Activated naive CD4-positive, alpha-beta T cell treated with anti-CD3 and anti-CD28 coated beads, Interleukin-2, amount 50 U/mL, for 72 hours (primary cell): ENCODE measurements at places on chromosomes 5 and 9. TPM values are rescaled to one million over a fixed set of nuclear protein-coding genes. Genes with fewer than 3 reads are reported as not detected.

- DNase-seq, result no peak
Measured at GRCh38 chr5:65142511-65143011, 339.2 kb downstream of the ADAMTS6 start.

- DNase-seq, result no peak
Measured at GRCh38 chr5:6307304-6307703, 71.0 kb downstream of the MED10 start.

DNA sequence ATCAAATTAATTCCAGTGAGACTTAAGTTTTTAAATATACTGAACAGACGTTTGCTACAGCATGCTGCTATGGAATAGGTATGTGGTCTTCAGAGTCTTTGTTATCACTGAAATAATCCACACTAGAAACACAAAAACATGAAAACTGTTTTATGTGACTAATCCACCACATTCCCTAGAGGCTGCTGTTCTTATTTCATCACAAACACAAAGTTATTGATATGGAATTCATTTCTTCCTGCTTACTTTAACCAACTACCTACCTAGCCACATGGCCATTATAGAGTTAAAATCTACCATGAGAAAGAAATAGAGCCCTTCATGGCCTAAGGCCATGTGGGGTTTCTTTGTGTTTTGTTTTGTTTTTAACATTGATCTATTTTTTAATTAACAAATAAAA, 232.3 kb upstream of the PTGER4 start:
- DNase-seq, result no peak

GRCh38 chr9:135657416-135657815, 5.7 kb upstream of the LCN9 start:
- no peak for DNase-seq

DNA sequence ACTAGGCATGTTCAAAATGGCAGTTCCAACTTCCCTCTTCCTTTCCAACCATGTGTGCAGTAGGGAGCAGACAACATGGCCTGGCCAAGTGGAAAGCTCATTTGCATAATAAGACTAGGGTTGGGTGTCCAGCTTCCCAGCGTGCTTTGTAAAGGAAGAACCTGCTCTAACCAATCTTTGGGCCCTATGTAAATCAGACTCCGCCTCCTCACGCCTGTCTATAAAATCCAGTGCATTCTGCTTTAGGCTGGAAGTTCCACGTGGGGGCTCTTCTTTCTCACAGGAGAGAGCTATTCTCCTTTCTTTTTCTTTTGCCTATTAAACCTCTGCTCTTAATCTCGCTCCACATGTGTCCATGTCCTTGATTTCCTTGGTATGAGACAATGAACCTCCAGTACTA, 83.4 kb downstream of the GCNT1 start:
- DNase-seq, result no peak

DNA sequence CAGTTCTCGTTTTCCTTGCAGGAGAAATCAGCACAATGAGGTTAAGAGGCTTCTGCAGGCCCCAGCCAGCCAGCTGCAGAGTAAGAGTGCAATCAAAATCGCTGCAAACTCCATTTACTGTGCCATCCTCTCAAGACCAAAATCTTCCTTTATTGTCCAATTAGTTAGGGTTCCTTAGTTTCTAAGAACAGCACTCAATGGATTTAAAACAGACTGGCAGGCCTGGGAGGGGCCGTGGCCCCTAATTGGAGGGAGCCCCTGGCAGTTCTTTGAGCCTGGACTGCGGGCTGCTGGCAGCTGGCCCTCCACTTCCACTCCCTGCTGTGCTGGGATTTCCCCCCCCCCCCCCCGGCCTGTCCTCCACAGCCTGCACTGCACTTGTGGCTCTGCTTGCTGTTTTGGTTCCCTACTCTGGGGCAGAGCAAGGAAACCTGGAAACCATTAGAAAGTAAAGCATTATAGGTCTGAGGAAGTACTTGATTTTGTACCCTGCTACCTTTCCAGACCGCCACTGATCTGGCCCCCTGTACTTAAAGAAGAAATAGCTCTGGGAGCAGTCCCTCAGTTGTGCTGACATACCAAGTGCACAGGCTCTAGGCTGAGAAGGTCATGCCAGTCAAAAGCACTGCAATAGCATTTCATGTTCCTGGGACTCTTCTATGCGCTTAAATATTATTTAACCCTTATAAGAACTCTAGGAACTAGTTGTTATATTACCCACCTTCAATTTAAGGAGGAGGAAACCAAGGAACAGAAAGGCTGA, 129.0 kb downstream of the APBA1 start:
- no peak for DNase-seq

The TMEM161B gene
- 25.5 TPM for total RNA-seq

GRCh38 chr9:34654323-34655051, 2.5 kb downstream of the IL11RA start:
- DNase-seq, result no peak

The ANGPTL2 gene
- not detected for total RNA-seq

DNA sequence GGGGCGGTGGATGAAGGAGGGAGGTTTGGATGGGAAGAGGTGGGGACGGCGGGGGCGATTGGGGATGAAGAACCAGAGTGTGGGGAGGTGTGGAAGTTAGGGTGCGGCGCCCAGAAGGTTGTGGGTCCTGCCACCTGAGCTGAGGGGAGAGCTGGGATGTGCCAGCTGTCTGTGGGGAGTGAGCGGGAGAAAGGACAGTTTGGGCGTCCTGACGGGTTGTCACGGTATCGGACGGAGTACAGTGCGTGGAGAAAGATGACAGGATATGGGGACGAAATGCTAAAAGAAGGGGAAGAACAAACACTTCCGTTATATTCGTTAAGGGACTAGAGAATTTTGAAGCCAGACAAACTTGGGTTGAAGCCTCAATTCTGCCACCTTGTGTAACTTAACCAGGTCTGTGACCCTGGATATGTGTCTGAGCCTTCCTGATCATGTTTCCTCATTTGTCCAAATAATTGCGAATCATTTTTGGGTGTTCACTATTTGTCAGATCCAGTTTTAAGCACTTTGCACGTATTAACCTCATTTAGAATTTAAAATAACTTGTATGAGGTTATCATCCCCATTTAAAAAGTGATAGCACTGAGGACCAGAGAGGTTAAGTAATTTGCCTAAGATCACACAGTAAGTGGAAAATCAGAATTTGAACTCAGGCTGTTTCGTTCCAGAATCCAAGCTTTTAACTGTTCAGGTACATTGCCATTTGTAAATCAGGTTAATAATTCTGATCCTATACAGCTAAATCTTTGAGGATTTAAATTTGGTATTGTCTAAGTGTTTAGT, 689 bp downstream of the CNTRL start:
- DNase-seq, result no peak

DNA sequence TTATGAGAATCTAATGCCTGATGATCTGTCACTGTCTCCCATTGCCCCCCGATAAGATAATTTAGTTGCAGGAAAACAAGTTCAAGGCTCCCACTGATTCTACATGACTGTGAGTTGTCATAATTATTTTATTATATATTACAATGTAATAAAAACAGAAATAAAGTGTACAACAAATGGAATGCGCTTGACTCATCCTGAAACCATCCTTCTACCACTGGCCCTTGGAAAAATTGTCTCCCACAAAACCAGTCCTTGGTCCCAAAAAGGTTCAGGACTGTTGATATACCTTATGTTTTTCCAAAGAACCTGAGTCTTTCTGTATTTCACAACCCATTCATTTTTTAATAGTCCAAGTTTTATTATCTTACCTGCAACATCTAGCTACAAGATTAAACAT, 403.5 kb downstream of the TAF11L14 start:
- DNase-seq, result no peak

GRCh38 chr9:68651280-68651893, 53.7 kb upstream of the PIP5K1B start:
- no peak for DNase-seq

DNA sequence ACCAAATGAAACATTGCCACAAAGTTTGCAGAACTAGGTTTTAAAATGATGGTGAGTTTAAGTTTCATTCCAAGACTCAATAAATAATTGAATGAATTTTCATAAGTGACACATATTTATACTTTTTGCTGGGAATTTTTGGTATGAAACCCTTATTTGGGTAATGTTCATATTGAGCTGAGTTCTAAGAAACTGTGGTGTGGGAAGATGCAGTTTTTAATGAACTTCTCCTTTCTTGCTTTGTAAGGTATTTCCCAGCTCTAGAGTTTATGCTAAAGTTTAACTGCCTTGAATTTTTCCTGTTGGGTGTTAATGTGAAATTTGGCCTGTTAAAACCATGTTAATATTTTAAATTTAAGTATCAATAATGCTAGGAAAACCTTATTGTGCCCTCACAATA, 15.1 kb downstream of the RABGAP1 start:
- DNase-seq, result no peak

- no peak for DNase-seq
Measured at GRCh38 chr5:124599028-124599973, 147.1 kb downstream of the ZNF608 start.

The CEL gene
- 9.3 TPM for total RNA-seq

The OR1J2 gene
- total RNA-seq, result not detected

The ADAMTS13 gene
- total RNA-seq, result 5.4 TPM
